ENCODE measurements at places on chromosomes 7 and 10.

- peak; percentile 35 for DNase-seq
Measured at GRCh38 chr7:1920266-1920681, 250.2 kb downstream of the ELFN1 start.

DNA sequence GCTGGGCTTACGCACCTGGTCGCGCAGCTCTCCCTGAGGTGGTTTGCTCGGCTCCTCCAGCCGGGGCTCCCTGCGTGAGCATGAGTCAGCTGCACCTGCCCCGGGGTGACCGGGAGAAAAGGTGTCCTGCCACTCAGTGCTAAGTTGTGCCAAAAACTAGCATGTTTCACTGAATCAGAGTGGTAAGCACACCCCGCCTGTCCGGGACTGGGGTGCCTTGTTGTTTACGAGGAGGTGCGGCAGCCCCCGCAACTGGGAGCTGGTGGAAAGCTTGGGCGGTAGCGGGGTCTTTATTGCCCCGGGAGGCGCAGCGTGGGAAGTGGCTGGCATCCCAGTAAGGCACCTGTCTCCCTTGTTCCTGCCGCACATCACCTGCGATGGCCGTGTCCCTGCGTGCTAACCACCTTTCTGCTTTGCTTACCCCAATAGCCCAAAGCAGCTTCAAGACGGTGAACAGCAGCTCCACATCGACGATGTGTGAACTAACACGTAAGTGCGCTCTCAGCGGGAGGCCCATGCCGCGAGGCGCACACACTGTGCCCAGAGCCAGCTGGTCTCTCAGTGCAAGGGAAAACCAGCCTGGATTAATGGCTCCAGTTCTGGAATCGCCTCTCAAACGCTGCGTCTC, 506.6 kb upstream of the FOXK1 start:
- DNase-seq = no peak

- DNase-seq = no peak
Measured at GRCh38 chr10:110048781-110049180, 41.0 kb downstream of the ADD3 start.

DNA sequence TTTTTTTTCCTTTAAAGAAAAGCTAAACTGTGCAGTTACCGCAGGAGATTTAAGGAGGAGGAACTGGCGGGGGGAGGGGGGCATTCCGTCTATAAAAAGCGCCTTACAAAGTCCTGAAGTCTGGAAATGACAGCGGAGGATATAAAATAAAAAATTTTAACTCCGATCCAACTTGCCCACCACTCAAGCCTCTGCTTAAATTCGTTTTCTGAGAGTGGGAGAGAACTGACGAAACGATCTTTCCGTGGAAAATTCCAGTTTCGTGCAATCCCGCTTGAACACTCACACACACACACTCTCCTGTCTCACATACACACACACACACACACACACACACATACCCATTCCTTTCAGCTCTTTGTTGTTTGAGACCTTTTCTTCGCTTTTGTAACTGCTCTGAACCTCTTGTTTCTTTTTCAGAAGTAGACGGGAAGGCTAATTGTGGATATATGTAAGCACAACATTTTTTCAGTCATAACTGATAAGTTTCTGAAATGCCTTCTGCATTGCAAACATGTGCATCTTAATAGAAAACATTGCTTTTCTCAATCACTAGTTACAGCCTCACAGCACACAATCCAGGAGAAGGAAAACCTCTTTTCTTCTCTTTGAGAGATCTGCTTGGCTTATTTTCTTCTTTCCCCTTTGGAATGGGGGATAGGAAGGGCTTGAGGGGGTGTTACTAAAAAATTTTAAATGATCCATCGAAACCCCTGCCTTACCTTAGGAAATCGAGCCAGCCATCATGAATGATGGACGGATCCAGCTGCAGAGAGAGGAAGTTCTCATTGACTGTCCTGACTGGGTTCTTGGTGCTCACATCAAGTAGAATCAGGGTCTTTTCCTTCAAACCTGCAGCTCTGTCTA, 628 bp downstream of the HPSE2 start:
- no peak for DNase-seq

GRCh38 chr10:49294731-49295130, 4.2 kb upstream of the C10orf71 start:
- no peak for DNase-seq

- DNase-seq = no peak
Measured at GRCh38 chr10:85598646-85599045, 767.9 kb downstream of the GRID1 start.

DNA sequence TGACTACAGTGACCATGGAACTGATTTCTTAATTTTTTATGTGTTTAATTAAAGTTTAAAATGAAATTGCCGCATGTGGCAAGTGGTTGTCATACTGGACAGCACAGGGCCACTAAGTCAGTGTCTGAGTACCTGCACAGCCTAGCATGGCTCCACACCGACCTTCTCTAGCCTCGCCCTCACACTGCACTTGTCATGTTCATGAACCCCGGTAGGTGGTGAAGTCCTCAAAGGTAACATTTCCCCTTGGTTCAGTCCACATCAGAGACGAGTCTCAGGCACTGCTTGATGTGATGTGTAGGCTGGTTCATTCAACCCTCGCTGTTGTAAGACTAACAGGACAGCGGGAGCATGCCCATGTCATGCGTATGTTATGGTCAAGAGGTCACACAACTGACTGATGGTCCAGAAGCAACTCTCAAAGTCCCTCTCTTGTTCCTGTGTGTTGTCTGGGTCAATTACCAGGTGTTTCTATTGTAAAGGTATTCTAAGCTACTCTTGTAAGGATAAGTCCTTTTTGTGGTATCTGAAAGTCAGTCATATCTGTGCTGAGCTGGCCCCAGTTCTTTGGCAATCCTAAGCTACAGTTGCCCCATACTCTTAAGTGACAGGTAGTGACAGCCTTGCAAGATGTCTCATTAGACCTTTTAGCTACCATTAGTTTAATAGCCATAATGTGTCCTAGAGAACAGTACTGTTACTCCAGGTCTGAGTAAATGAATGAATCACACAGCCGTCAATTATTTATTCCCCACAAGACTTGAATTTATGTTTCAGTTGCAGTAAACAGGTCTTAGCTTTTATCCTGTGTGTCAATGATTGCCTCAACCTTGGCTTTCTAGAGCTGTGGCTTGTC, 32.9 kb upstream of the ZC3HAV1L start:
- no peak for DNase-seq

GRCh38 chr7:89223900-89224395, 428.4 kb upstream of the TEX47 start:
- no peak for DNase-seq

DNA sequence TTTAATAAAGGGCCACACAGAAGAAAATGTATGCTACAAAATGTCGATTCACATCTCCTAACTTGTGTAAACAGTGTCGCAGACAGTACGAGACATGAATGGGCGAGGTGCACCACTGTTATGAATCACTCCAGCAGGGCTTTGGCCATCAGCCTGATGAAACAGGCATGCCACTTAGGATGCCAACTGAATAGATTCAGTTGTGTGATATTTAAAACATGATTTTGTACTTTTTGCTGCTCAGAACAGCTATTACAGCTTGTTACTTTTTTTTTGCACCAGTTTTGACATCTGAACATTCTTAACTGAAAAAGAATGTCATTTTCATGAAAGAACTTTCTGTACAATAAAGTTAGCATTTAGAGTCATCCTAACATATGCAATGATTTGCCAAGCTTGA, 138.1 kb downstream of the VTI1A start:
- no peak for DNase-seq

GRCh38 chr7:42055171-42055570, 181.8 kb downstream of the GLI3 start:
- no peak for DNase-seq

- DNase-seq = no peak
Measured at GRCh38 chr10:122974543-122975064, 5.6 kb upstream of the PSTK start.

DNA sequence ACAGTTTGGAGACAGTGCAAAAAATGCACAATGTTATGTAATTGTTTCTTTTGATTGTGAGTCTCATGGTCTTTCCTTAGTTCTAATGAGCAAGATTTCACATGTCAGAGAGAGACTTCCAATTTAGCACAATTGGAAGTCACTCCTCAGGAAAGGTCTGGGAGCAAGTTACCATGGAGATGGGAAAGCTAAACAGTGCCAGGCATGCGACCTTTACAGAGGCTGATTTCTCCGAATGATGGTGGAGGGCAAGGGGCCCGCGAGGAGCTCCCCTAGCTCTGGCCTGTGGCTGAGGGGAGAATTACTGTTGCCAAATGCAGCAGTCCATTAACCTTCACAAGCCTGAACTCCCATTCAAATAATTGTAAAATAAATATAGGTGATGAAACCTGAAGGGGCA, 59.3 kb downstream of the CDCA7L start:
- no peak for DNase-seq

GRCh38 chr7:15801041-15801440, 114.6 kb upstream of the MEOX2 start:
- DNase-seq = no peak

DNA sequence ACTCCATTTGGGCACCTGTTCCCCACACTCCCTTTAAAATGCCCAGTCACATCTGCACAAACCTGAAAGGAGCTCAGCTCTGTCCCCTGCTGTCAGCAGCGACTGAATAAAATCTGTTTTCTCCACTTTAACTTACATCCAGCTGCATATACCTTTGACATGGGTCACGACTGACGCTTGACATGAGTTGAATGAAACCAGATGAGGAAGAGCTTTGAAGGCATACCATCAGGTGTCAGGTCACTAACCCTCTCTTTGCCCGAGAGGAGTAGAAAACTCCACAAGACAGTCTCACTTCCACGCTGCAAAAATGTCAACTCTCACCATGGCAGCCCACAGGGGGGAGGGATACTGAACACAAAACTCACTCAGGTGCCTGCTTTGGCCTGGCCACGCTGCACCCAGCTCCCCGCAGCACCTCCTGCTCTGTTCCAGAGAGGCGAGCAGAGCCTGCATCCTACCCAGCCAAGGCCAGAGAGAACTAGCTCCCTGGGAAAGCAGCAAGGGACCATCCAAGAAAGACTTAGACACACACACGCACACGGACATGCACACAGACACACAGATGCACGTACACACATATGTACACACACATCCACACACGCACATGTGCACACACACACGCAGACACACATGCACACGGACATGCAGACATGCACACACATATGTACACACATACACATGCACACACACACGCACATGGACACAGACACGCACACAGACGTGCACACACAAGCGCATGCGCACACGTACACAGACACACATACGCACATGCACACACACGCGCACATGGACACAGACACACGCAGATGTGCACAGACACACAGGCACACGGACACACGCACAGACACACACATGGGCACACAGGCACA, 191.0 kb downstream of the MAD1L1 start:
- DNase-seq = no peak

DNA sequence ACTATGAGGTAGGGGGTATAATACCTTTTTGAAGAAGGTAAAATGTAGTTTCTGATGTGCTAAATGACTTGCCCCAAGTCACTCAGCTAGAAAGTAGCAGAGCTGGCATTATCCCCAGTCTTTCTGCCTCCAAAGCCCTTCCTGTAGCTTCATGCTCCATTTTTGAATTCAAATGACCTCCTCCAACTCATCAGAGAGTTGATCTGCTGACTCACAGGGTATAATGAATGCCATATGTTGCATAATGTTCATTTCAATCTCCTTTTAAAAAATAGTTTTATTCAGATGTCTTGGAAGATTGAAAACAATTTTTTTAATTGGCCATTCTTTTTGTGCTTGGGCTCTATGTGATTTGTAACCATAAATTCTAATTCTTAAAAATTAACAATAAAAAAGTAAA, 272.8 kb upstream of the IMMP2L start:
- DNase-seq = no peak

GRCh38 chr10:126561921-126562680, 108.4 kb downstream of the C10orf90 start:
- DNase-seq = no peak

GRCh38 chr10:63365976-63366765, 99.6 kb downstream of the JMJD1C start:
- no peak for DNase-seq

DNA sequence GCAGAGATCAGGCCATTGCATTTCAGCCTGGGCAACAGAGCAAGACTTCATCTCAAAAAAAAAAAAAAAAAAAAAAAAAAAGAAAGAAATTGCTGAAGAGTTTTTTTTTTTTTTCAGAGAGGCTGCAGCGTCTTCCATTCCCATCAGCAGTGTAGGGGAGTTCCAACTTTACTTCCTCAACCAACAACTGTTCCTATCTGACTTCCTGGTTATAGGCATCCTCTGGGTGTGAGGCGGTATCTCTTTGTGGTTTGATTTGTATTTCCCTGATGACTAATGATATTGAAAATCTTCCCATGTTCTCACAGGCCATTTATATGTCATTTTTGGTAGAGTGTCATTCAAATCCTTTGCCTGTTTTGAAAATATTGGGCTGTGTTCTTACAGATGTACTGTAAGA, 40.2 kb downstream of the PRTFDC1 start:
- DNase-seq = no peak

DNA sequence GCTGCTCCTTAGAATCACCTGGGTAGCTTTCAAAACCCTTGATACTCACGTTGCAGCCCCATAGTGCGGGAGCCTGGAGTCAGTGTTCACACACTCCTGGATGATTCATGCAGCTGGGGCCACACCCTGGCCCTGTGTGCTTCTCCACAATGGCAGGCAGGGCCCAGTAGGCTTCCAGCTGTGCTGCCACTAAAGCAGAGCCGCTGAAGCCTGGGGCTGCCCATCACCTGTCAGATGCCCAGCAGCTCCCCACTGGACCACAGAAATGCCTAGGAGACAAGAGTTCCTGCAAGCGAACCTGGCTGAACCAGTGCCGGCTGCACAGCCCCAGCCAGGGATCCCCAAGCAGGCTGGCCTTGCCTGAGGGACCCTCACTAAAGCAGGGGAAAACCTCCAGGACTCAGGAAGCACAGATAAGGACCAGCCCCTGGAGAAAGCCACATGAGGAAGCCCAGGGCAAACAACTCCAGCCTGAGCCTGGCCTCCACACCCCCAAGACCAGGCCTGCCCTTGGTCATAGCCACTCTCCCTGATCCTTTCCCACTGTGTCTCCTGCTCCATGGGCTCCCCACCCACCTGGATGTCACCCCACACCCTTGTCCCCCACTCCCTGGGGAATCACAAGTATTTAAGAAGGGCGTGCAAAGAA, 111.9 kb downstream of the GRID1 start:
- no peak for DNase-seq

DNA sequence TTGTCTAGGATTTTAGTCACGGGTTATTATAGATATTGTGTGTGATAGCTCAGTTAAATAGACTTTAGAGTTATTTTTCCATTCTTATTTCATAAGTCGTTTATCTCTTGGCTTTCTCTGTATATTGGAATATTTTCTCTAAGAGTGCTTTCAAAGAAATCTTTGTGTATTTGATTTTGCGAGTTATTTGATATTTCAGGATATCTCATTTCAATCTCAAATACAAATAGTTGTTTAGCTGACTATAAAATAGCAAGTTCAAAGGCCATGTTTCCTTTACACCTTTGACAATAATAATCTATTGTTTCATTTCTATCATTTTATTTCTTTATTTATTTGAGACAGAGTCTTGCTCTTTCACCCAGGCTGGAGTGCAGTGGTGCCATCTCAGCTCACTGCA, 55.9 kb downstream of the STK31 start:
- DNase-seq = no peak

GRCh38 chr10:124609698-124610097, 134.5 kb downstream of the FAM53B start:
- DNase-seq = no peak

GRCh38 chr7:84924353-84924752, 262.5 kb downstream of the SEMA3D start:
- DNase-seq = no peak

- no peak for DNase-seq
Measured at GRCh38 chr10:58780476-58780875, 267.8 kb downstream of the BICC1 start.
